ENCODE measurements at places on chromosomes 11 and 22.
A peak's percentile ranks its signal among the peaks of the same experiment; 100 is the strongest.

GRCh38 chr11:35148163-35148837 lies 9.3 kb downstream of the CD44 start:
- no peak for DNase-seq

GRCh38 chr11:10499874-10500601 lies 40.9 kb downstream of the RNF141 start:
- no peak for DNase-seq

DNA sequence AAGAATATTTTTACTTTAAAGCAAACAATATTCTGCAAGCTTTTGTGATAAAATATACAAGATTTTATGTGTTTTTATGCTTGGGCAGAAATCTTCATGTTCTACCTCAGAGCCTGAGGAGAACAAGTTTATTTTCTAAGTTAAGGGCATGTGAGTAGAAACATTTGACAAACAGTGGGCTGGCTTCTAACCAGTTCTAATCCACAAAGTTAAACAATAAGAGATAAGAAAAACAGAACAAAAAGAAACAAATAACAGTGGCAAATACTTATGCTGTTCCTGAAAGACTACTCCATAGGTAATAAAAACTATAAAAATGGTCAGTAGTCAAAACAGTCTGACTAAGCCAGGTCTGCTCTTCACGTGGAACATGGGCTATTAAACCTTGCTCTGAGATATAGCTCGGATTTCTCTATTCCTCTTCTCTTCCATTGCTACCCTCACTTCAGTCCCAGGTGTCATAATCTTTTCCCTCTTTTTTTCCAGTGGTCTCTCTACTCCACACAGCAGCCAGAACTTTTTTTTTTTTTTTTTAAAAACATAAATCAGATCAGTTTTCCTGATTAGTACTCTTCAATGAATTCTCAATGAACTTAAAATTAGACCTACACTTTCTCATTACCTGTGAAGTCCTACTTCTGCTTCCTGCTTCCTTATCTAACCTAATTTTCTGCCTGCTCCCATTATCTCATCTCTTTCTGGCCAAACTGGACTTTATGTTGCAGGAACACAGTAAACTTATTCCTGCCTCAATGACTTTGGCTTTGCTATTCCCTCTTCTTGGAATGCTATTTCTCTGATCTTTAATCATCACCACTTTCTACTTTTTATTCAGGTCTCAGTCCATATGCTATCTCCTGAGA lies 671.1 kb upstream of the CCDC90B start:
- no peak for DNase-seq

DNA sequence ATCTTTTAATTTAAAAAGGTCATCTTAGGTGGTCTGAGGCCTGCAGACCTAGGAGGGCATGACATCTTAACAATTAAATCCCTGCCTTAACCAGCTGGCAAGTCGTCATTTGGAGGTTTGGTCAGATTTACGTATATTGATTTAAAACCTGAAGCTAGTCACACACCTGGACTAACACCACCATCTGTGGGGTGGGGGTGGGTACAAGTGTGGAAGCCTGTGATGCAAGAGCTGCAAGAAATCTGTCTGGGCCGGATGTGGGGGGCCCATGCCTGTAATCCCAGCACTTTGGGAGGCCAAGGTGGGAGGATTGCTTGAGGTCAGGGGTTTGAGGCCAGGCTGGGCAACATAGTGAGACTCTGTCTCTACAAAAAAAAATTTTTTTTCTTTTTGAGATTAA lies 11.6 kb downstream of the CCDC87 start:
- no peak for DNase-seq

- DNase-seq, result no peak
These were observed 43.6 kb downstream of the ARHGAP8 start for GRCh38 chr22:44795701-44796630.

- DNase-seq, result peak; percentile 55
These were observed 24.5 kb upstream of the RAG2 start for GRCh38 chr11:36622431-36623136.

- peak; percentile 64 for DNase-seq
These were observed 7.5 kb downstream of the ELMOD1 start for GRCh38 chr11:107598225-107599139.

DNA sequence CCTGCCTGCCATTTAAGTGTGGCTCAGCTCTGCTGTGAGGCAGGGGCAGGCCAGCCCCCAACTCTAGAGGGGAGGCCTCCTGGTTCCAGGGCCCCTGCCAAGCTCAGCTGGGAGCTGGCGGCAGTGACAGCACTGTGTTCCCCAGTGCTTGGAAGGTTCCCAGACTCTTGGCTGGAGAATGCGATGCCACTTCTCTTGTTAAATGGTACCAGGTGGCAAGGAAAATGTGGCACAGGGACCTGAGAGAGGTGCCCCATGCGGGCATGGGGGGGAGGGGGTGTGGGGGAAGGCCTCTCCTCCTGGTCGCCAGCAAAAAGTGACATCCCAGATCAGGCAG lies 8.4 kb upstream of the TNFRSF13C start:
- no peak for DNase-seq
